ENCODE measurements at places on chromosomes 12 and 14.
A peak's percentile ranks its signal among the peaks of the same experiment; 100 is the strongest.

- DNase-seq: no peak
These were observed 89.9 kb downstream of the NT5DC3 start for GRCh38 chr12:103751171-103751570.

- no peak for DNase-seq
These were observed 123.2 kb downstream of the FGD4 start for GRCh38 chr12:32522331-32523221.

- peak; percentile 3 for DNase-seq
These were observed 576.3 kb downstream of the KCNH5 start for GRCh38 chr14:62468946-62469345.

DNA sequence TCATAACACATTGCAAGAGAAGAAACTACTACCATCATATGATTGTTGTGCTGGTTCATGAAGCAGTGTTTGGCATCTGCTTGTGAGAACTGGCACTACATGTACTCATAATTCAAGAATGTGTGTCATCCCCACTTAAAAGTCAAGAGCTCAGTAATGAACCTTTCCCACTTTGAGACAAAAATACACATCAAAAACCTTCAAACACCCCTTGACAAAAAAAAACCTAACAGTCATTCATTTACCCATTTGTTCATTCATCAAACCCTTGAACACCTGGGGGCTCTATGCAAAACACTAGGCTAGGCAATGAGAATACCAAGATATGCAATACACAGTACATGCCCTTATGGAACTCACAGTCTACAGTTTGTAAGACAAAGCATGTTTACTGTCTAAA, 40.0 kb downstream of the KIF21A start:
- no peak for DNase-seq

GRCh38 chr12:57055824-57056223, 5.9 kb upstream of the MYO1A start:
- DNase-seq: no peak

DNA sequence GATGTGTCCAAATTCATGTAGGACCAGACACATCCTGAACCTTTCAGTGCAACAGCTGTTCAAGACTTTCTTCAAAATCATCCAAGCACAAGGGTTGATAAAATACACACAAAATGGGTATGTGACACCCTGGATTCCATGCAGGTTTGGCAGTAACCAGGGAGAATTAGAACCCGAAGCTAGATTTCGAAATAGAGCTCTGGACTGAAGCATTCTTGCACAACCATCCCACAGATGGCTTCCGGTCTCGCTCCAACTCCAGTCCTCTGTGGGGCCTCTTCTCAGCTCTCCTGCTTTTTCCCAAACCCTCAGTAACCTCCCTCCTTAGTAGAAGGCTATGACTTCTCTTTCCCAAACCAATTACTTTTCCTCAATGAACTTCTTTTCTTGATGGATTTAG, 171.3 kb downstream of the TTC7B start:
- peak; percentile 74 for DNase-seq

- no peak for DNase-seq
These were observed 64.3 kb downstream of the ANO6 start for GRCh38 chr12:45279931-45280830.

- DNase-seq: no peak
These were observed 242.2 kb upstream of the OR4E1 start for GRCh38 chr14:21915826-21916225.

DNA sequence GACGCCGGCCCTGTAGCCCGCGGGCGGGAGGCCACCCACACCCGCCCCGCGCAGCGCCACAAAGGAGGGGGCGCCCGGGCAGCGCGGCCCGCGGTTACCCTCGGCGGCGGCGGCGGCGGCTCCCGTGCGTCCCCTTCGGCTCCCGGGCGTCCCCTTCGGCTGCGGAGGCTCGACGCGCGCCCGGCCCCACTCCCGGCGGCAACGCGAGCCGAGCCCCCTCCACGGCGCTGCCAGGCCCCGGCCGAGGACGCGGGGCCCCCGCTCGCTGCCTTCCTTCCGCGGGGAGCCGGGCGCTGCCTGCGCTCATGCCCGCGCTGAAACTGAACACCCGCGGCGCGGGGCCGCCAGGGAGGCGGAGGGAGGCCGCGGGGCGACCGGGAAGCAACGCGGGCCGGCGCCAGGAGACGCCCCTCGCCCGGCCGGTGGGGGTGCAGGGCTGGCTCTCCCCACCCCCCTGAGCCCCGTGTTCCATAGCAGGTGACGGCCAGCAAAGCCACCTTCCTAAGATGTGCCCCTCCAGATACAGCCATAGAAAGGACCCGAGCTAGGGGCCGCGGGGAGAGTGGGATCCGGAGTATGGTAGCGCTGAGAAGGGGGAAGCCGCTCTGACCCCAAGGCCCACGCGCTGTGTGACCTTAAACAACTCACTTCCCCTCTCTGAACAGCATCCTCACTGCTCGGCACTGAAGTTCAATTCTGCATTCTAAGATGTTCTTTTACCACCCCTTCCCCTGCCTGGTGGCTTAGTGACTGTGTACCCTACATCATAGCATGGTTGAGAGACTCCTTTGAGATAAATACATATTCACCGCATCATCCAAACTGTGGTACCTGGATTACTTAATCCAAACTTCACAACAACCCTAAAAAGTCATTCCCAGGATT, 42.8 kb downstream of the KDM2B start:
- peak; percentile 15 for DNase-seq

DNA sequence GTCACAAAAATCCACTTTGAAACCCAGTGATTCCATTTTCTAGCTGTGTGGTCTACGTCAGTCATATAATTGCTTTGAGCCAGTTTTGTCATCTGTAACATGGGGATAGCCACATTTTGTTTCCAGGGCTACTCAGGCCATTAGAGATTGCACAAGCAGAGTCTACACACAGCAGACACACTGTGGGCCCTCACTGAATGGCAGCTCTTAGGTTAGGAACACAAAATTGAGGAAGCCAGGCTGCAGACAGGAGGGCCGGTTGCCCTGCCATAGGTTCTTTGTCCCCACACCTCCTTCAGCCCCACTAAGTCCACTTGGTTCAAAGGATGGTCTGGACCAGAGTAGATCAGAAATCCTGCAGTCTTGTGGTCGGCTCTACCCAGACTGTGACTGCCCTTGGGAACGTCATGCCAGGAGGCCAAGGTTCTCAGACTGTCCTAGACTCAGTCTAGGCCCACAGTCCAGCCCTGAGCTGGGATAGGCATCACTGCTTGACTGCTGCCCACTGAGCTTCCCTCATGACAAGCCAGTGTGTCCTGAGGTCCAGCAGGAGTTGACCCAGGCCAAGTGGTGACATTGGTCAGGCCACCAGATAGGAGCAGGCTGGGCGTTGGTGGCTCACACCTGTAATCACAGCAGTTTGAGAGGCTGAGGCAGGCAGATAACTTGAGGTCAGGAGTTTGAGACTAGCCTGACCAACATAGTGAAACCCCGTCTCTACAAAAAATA, 3.8 kb upstream of the MYH7 start:
- DNase-seq: no peak

DNA sequence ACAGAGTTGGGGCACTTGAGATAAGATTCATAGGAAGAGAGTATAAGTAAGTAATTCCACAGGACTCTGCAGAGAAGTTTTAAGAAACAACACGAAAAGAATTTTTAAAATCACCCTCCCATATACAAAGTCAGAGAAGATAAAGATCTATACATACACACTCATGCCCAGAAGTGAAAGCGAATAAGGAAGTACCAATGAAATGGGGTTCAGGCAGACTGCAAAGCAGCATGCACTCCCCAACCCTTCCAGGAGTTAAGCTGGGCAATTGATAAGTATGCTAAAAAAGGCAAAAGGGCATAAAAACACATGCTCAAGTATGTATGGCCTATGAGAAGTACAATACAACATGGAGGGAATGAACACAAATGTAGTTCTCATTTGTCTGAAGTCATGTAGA, 246.2 kb upstream of the GRIP1 start:
- DNase-seq: no peak

- peak; percentile 21 for DNase-seq
These were observed 10.2 kb downstream of the KCNH3 start for GRCh38 chr12:49548822-49549648.

GRCh38 chr14:70567791-70568190, 32.7 kb downstream of the MED6 start:
- peak; percentile 43 for DNase-seq

DNA sequence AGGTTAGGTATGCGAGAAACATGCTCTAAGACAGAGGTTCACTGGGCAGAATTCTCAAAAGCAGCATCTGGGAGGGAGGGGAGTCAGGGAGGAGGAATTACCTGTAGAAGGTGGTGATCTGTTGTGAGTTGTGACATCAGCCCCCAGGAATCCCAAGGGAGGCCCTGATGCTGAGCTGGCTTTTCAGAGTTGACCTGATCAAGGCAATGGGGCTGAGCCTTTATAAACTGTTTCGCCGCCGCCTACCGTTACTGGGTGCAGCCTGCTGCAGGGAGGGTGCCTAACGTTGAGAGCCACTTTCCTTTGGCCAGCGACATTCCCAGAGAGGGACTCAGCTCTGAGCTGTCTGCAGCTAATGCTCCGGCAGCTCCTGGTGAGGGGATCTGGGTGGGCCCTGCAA, 257.9 kb upstream of the TMEM132C start:
- no peak for DNase-seq

GRCh38 chr12:108700833-108701541, 30.3 kb downstream of the CORO1C start:
- DNase-seq: no peak

- peak; percentile 30 for DNase-seq
These were observed 450 bp downstream of the PRKAB1 start for GRCh38 chr12:119668324-119668841.

- DNase-seq: no peak
These were observed 13.1 kb downstream of the CBX5 start for GRCh38 chr12:54266852-54267251.

DNA sequence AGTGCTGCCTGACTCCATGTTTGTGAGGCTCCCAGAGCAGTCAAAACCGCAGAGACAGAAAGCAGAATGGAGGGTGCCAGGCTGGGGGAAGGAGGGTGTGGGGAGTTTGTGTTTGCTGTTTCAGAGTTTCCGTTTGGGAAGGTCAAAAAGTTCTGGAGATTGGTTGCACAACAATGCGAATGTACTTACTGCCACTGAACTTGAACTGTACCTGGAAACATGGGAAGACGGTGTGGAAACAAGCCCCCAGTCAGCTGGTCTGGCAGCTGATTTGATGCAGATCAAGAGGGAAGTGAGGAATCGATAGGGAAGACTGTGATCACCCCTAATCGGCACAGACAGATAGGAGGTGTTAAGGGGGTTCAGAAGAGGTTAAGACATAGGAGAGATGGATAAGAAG, 35.3 kb upstream of the INF2 start:
- DNase-seq: no peak

GRCh38 chr12:13727707-13728195, 253.7 kb downstream of the GRIN2B start:
- DNase-seq: no peak

DNA sequence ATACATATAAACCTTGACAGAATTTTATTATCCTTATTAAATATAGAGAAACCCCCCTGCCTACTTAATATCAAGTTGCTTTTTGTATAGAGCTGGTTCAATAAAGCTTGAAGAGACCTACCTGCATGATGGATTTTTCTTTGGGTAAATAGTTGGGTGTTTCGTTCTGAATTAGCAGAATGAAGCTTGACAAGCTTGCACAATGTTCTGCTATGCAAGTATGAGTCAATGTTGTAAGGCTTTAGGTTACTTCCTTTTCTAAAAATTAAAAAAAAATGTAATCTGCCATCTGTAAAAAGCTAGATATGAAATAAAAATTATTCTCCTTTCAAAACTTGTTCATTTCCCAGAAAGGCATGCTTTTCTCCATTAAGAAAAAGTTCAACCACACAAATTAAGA, 1662.6 kb upstream of the SEL1L start:
- no peak for DNase-seq

- DNase-seq: no peak
These were observed 7.4 kb upstream of the SLC25A29 start for GRCh38 chr14:100313464-100314230.

DNA sequence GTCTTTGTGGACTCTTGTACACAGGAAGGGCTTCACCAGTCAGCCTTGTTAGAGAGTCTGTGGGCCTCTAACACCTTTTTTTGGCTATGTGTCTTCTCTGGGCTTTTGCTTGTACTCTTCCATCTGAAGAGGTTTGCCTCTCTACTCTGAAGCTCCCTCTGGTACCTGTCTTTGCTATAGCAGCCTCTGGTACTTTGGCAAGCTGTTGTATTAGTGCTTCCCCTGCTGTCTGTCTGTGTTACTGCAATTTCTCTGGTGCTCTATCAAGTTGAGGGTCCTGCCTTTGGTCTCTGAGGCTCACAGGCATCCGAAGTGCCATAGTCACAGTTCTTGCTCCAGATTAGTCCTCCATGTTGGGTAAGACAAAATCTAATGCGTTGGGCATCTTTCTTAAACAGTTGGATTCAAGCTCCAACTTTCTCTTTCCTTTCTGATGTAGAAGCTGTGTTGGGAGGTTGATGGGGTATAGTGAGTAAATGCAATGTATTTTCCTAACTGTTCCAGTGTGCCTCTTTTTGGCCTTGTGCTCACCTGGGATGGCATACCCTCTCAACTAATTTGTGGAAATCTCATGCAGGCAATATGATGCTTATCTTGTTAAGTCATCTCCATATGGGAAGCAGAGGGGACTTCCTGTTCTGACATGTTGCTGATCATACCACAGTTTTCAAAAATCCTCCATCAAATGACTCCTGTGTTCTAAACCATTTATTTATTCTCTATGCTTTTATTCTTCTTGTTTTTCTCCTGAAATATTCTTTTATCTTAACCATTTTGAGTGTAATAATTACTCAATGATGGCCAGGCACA, 88.8 kb downstream of the ATF7IP start:
- peak; percentile 53 for DNase-seq

DNA sequence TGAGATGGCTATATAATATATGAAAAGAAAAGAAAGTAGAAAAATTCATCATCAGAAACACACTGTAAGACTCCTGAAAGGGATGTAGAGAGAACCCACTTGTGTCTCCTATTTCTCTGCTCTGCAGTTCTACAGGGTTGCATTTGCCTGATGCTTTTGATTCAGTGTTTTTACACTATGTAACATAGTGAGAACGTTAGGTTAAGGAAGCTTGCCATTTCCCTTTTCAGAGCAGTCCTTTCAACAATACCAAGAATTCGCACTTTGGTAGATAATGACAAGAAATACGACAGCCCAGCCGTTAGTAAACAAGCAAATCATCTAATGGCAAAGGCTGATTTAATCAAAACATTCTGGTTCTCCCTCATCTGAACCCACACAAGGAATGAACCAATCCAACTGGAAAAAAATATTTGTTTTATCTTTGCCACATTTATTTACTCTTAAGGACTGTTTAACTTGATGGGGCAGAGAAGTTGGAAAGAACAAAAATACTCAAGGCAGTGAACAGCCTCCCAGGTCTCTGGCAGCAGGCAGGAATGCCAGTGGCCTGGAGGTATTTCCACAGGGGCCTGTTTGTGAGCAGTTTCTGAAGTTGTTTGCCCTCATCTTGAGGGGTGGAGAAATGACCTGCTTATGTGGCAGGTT, 30.8 kb upstream of the SOCS2 start:
- no peak for DNase-seq

GRCh38 chr14:86035882-86036281, 505.9 kb downstream of the FLRT2 start:
- peak; percentile 30 for DNase-seq

DNA sequence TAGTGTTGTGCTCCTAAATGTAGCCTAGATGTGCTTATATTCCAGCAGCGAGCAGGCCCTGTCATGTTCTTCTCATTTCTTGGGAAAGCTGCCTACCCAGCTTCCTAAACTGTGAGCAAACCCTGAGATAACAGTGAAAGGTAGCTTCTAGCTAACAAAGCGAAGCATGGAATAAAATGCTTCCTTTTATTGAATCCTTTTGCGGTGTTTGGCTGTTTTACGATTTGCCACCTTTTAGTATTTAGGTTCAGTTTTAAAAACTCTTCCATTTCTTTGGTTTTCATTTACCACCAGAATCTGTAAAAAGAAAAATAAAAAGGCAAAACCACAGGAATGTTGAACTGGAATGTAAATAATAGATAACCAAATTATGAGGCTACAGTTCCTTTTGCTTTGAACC, 5.0 kb upstream of the PKP2 start:
- no peak for DNase-seq
